ENCODE measurements at places on chromosomes 1 and 21.
A peak's percentile ranks its signal among the peaks of the same experiment; 100 is the strongest.

GRCh38 chr1:118151312-118151937, 33.6 kb downstream of the SPAG17 start:
- no peak for DNase-seq

DNA sequence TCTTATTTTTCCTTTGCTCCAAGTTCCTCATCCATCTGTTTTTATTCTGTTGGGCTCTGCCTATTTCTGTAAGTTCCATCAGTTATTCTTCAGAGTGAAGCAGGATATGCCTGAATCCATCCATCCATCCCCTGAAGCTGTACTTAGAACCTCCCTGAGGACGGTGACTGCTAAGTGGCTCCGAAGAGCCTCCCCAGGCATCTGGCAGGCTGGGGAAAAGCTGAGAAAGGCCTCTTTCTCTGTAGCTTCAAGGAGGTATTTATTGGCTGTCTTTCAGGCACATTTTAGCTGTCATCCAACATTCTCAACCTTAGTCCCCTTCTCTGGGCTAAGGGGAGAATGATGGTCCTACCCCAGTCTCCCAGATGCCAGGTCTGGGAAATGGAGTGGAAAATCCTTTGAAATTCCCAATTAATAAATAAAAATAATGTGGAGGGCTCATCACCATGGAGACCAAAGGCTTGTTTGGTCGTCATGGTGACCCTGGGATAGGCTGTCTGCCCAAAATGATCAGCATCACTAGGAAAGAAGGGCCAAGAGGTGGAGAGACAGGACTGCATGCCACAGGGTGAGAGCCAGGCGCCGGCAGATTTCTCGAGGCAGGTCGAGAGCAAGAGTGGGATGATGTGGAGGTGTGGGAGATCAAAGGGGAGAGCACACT, 82.0 kb downstream of the UBIAD1 start:
- no peak for DNase-seq

- DNase-seq: no peak
Observed at GRCh38 chr1:41914516-41914915, 4.2 kb downstream of the HIVEP3 start.

GRCh38 chr1:109756848-109757521, 6.7 kb downstream of the EPS8L3 start:
- no peak for DNase-seq

DNA sequence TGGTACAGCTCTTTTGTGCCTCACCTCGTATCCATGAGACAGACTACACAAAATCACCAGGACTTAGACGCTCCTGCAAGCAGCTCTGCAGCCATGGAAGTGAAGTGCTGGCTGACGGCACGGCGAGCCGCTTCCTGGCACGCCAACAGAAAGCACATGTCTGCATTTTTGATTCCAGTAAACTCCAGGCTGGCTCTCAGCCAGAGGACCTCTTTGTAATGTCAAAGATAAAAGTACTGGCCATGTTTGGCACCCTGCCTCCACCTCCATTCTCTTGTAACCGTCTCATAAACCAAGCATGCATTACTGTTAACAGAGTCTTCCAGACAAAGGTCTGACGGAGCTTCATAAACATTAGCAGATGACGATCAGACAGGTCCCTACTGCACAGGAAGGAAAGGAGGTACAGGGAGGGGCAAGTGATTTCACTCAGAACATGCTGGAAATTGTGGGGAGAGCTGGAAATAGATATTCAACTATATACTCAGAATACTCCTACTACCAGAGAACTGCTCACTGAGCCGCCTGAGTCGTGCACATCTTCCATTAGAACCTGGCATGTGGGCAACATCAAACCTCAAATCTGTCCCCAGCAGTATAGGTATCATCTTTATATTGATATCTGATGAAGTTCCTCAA, 632.0 kb downstream of the SMYD3 start:
- DNase-seq: peak; percentile 97

- DNase-seq: peak; percentile 3
Observed at GRCh38 chr1:157597959-157598667, at the start of gene FCRL4. TSS of gene FCRL4 (minus strand) at chr1:157598085. CDS start at chr1:157597944, 141 bp downstream.

DNA sequence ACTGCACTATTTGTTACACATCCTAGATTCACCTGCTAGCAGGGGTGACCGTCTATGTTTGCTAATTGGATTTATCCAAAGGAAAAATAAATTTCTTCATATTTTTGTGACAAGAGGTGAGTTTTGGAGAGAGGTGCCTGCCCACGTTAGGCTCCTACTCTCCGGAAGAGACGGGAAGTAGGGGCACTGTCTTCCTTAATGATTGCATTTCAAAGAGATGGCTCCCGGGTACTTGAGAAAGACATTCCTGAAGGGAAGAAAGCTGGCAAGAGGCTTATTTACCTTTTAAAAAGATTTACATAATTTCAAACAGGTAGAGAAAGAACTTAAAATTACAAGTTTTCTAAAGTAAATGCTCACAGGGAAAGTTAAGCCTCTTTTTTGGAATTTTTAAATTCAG, 18.7 kb upstream of the IL19 start:
- no peak for DNase-seq

- DNase-seq: no peak
Observed at GRCh38 chr1:216881695-216882094, 158.5 kb upstream of the ESRRG start.

- DNase-seq: no peak
Observed at GRCh38 chr1:31532173-31532572, 44.1 kb upstream of the TINAGL1 start.

GRCh38 chr1:47941609-47942239, 55.5 kb downstream of the TRABD2B start:
- peak; percentile 56 for DNase-seq

GRCh38 chr1:153673511-153673910, 2.7 kb upstream of the ILF2 start:
- DNase-seq: no peak

DNA sequence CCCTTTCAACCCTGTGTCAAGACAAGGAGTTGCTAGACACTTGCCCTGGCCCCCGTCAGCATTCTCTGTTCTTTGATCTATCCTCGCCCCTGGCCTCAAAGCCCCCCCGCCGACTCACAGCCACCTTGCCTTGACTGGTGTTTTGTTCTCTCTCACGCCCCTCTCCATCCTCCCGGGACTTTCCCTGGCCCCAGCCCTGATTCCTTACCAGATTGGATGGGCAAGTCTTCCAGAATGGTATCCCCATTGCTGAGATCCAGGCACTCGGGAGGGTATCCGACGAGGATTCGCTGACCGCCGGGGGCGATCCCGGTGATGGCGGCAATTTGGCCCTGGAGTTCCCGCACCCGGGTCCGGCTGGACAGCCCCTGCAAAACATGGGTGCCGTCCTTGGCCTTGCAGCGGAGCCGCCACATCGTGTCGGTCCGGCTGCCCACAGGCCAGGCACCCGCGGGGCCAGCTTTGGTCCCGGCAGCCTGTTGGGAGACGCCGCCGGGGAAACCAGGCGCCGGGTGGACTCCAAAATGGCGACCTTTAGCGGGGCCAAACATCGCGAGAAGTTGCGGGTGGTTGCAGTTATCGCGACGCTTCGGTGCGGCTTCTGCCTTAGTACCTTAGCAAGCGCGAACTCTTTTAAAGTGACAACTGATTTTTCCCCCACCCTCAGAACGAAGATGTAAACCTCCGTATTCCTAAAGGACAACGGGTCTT, 373 bp downstream of the YOD1 start:
- DNase-seq: peak; percentile 72

DNA sequence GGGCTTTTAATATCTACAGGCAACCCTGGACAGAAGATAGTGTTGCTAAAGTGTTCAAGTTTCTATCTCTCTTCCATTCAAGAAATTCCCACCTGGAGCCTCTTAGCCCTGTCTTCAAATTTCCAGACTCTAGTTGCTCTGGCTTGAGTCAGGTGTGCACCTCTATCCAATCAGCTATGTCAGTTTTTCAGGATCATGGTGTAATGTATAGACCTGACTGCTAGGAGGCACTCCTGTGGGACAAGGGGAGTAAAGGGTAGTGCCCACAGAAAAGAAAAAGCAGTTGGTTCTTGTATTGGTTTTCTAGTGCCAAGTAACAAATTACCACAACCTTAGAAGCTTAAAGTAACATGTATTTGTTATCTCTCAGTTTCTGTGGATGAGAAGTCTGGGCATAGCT, 6.2 kb upstream of the ZRANB2 start:
- no peak for DNase-seq

DNA sequence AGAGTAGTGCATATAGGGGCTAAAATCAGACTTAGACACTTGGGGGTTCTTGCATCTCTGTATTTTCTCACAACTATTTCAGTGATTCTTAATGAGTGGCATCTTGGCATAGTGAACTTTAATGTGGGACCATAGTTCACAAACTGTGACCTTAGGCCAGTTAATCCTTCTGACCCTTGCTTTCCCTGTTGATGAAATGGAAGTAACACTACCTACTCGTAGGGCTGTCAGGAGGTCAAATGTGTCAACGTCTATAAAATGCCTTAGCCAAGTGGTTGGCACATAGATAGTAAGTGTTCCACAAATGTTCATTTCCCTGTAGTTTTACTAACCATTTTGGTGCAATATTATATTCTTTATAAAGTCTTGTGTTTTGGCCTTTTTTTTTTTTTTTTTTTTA, 49.4 kb downstream of the DYRK1A start:
- no peak for DNase-seq

DNA sequence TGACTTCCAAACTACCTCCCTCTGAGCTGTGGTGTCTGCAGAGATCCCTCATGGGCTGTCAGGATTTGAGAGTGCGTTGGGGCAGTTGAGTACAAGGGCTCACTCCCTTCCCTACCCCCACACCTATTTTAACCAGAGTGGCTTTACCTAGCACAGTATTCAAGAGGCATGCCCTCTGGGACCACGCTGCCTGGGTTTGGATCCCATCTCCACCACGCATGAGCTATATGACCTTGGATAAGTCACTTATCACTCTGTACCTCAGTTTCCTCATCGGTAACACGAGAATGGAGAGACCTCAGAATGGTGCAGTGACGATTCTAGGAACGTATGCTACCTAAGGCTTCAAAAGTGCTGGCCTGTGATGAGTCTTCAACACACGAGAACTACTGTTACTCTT, 147.3 kb upstream of the WNT4 start:
- DNase-seq: no peak

GRCh38 chr1:109299558-109300343, 7.1 kb downstream of the MYBPHL start:
- no peak for DNase-seq

GRCh38 chr1:85333186-85333585, 56.8 kb upstream of the BCL10 start:
- DNase-seq: no peak

DNA sequence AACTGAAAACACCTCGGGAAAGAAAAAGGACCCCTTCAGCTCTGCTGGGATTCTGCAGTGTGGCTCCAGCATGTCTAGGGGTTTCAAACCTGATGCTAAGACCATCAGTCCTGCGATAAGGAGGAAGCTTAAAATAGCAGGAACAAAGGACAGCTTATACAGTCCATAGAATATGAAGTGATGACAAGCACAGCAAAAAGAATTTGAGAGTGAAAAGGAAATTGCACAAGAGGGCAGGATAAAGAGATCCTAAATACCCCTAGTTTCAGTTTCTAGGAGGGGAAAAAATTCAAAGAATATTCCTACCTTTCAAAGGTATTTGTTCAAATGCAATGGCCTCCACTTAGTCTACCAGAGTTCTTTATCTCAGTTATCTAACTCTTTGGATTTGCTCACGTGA, 171.4 kb downstream of the TGFB2 start:
- DNase-seq: no peak

DNA sequence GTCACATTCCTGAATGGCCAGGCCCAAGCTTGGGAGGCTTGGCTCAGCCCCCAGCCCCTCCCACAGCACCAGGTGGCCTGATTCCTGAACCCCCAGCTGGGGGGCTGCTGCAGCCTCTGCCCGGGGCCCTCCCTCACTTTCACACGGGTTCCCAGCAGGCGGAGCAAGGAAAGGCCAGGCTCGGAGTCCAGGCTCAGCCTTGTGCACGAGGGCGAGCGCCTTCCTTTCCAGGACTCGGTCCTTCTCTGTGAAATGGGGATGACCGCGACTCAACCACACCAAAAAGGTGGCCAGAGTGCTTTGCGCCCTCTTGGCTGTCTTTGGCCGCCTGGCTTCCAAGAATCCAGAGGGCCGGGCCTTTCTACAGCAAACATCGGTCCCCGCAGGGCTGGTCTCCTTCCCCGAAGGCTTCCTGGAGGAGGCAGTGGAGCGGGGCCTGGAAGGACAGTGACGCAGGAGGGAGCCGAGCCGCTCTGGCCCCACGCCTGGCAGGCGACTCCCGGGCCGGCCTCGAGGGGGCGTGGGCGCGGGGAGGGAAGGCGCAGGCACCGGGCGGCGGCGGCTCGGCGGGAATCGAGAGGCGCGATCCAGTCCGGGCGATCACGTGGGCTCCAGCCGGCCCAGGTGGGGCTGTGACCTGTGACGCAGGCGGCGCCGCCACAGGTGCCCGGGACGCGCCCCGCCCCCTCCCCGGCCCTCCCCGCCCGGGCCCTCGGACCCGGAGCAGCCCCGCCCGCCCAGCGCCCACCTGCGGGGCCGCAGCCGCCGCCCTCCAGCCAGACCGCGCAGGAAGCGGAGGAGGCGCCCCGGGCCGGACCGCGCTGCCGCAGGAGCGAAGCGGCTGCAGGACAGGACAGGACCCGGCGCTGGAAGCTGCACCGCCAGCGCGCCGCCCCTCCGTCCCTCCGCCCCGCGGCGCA, at the start of gene ARHGEF16:
ARHGEF16 (plus strand) TSS at position 775 of the 920 bp plus-strand sequence. CDS start 8,420 bp downstream, outside the sequence.
- DNase-seq: no peak

GRCh38 chr21:45508607-45509565, 33.4 kb downstream of the SLC19A1 start:
- DNase-seq: no peak

GRCh38 chr1:55468142-55468795, 253.1 kb upstream of the USP24 start:
- DNase-seq: no peak

GRCh38 chr1:224734261-224734935, 118.3 kb downstream of the CNIH3 start:
- DNase-seq: no peak

- DNase-seq: no peak
Observed at GRCh38 chr1:1232796-1233566, 944 bp downstream of the B3GALT6 start.

DNA sequence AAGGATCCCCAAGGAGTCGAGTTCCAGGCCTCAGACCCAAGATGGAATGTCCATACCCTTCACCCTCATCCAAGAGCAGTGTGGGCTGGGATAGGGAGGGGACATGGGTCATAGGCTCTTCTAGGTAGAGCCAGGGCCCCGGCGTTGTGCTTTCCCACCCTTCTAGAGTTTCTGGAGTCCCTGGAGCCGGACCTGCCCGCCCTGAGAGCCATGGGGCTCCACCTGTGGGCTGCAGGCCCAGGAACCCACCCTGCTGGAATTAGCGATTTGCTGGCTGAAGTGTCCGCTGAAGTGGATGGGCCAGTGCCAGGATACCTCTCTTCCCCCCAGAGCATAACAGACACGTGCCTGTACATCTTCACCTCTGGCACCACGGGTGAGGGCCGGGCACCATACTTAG, 1.1 kb downstream of the SLC27A3 start:
- DNase-seq: no peak

GRCh38 chr1:31040038-31040437, 25.5 kb downstream of the PUM1 start:
- no peak for DNase-seq
